Stimulated activated CD8-positive, alpha-beta memory T cell treated with anti-CD3 and anti-CD28 coated beads, Interleukin-4, amount 100 ng/mL, for 1 hour (primary cell): ENCODE measurements at places on chromosomes 11 and 22.

DNA sequence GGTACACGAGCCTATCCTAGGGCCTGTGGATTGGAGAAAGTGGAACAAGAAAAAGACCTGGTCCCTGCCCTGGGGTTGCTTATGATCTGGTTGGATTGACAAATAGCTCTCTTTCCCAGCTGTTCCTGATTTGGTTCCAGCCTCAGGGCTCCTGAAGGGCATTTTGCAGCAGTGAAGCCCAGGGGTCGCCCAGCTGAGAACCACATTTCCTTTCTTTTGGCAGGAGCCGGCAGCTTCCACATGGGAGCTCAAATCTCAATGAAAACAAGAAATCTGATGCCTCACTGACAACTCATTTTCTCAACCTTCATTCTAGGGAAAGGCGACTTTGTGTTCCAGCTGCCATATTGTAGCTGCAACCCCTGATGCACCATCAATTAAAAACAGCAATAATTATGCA lies 140.6 kb upstream of the CADM1 start:
- no peak for DNase-seq

DNA sequence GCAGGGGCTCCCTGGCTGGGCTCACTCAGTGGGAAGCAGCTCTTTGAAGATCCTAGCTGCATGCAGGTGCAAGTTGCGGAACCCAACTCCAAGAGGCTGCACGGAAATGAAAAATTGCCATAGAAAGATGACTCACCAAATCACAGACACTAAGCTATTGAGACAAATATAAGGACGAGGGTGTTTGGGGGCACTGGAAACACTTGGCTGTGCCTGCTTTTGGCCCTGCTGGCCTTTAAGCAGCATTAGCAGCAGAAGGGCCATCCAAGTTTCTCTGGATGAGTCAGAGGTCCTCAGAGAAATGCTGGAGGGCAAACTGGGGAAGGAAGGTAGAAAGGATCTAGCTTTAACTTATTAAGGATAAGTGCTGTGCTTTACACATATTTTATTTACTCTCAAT lies 282.3 kb downstream of the KIRREL3 start:
- DNase-seq = no peak

DNA sequence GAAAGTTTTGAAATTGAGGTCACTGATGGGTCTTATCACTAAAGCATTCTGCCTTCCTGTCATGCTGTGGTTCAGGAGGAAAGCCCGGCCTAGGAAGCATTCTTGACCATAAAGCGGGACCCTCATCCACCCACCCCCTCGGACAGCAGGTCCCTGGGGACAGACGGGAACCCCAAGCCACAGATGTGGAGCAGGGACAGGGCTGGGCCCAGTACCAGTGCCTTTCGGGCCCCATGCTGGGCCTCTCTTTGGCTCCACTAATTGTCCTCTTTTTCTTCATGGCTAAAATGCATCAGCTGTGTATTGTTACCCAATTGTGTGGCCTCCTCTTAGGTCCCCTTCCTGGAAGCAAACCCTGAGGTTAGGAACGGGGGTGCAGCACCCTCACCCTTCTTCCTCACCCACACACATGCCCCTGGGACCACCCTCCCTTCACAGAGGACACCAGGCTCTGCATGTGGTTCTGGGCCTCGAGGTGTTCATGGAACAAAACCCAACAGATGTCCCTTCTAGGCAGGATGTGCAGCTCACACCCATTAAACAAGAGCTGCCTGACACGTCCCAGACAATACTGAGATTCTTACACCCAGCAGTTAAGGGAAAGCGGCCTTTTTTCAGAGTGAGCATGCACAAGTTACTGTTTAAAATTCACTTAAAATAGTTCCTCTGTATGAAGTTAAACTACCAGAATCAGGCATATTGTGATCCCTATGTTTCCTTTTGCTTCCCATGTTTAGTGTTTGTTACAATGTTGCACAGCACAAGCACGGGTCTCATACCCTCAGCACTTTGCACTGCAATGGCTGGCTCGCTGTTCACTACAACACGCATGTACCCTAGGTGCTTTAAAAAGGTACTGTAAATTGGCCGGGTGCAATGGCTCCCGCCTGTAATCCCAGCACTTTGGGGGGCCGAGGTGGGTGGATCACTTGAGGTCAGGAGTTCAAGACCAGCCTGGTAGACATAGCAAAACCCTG lies 807.6 kb downstream of the BRD1 start:
- no peak for DNase-seq

DNA sequence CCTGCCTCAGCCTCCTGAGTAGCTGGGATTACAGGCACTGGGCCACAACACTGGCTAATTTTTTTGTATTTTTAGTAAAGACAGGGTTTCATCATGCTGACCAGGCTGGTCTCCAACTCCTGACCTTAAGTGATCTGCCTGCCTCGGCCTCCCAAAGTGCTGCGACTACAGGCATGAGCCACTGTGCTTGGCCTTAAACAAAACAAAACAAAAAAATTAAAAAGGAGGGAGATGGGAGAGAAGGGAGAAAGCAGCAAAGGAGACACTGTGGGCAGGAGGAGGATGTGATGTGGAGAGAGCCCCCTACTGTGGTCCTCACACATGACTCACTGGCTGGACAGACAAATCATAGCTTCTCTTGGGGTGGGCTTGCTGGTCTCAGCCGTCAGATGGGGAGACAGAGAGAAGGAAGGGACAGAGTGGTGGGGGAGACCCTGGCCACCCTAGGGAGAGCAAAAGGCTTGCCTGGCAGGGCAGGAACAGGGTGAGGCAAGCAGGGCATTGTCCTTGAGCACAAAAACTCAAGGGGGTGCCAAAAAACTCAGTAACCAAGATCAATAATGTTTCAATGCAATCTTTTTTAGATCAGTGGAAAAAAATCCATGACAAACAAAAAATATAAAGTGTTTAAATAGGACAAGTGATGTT lies 31.6 kb downstream of the TPST2 start:
- DNase-seq = no peak

DNA sequence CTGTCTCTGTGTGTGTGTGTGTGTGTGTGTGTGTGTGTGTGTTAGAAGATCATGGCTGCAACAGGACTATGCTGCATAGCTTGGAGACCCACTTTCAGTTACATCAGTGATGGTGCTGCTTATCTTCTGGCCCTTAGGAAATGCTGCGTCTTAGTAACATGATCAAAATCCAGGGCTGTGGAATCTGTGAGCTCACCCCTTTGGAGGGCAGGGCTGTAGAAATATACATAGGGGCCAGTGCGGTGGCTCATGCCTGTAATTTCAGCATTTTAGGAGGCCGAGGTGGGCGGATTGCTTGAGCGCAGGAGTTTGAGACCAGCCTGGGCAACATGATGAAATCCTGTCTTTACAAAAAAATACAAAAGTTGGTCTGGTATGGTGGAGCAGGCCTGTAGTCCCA lies 151.5 kb upstream of the RASSF10 start:
- DNase-seq = no peak

GRCh38 chr11:94583866-94584500 lies 16.8 kb downstream of the PIWIL4 start:
- no peak for DNase-seq

DNA sequence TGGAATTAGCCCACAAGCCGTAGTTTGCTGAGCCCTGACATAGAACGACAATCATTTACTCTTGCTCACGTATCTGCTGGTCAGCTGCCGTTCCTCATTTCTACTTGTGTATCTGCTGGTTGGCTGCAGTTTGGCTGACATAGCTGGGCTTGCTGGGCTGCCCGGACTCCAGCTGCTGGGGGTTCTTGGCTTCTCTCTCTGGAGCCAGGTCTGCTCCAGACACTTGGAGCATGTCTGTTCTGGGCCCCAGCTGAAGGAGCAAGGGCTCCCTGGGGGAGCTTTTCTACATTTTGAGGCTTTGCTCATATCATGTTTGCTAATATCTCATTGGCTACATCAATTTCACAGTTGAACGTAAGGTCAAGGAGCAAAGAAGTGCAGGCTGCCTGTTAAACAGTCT lies 47.3 kb downstream of the PRDM11 start:
- no peak for DNase-seq

GRCh38 chr11:27723687-27724086 lies 23.4 kb upstream of the BDNF start:
- DNase-seq = no peak

DNA sequence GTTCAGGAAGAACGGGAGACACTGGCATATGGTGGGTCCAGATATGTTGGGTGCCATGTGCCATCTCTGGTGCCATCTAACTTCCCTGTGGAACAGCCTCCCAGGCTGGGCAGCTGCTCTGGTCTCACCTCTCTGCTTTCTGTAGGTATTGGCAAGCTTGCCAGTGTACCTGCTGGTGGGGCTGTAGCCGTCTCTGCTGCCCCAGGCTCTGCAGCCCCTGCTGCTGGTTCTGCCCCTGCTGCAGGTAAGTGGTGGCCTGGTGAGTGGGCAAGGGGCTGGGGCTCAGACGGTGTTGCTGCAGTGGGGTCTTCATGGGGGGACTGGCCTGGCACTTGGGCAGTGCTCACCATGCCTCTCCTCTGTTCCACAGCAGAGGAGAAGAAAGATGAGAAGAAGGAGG lies 2.6 kb downstream of the RPLP2 start:
- no peak for DNase-seq

- DNase-seq = no peak
Measured at GRCh38 chr11:41018224-41018623, 441.2 kb downstream of the LRRC4C start.

DNA sequence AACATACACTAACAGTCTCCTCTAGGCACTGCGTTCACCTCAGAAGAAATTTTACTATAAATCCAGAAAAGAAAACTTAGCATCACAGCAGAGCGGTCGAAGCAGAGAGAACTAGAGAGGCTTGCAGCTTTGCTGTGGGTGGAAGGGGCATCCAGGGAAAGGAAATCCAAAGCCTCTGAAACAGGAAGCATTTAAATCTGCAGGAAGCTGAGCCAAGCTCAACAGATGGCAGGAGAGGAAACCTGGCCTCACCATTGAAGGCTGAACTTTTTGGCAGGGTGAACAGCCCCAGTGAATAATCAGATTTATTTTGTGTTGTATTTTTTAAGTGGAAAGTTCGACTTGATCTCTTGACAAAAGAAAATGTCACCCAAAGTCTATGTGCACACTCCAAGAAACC lies 858.1 kb downstream of the OPCML start:
- no peak for DNase-seq

GRCh38 chr11:86570020-86570419 lies 102.4 kb downstream of the ME3 start:
- DNase-seq = no peak

DNA sequence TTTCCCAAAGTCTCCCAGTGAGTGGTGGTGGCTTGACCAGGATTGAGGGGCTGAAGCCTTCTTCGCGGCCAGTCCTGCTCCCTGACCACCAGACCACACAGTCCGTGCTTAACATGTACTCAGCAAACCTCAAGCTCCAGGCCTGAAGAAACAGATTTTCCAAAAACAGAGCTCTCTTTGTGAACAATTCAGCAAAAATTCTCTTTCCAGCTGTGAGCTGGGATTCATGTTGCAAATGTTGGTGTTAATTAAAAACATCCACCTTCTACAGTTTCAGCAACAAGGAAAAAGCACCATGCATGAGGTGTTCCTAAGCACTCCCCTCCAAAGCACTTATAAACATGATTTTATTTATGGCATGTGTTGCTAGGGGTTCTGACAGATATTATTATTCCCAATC lies 129.5 kb downstream of the ETS1 start:
- no peak for DNase-seq

DNA sequence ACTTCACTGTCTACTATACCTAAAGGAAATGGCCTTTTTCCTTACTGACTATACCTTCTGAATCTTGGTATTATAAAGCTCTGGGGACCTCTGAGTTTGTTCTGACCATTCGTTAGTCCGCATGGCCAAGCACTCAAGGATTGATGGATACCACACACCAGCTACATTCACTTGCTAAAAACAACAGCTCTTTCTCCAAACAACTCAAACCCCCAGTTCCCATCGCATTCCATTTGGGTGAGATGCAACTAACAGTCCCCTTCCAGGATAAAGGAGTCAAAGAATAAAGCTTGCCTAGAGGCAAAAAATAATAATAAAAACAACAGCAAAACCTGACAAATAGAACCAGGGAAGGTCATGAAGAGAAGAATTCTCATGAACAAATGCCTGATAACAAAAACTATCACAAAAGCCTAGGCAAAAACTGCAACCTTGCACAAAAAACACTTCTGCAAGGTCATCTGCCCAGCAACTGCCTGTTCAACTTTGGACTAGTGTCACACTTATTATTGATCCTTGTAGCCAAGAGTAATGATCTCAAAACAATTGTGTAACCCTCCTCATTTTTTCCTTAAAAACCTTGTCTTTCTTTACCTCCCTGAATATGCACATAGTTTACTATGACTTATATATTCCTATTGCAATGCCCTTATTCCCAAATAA lies 139.0 kb upstream of the GUCY1A2 start:
- no peak for DNase-seq

- DNase-seq = no peak
Measured at GRCh38 chr11:34345991-34346480, 11.8 kb downstream of the ABTB2 start.

DNA sequence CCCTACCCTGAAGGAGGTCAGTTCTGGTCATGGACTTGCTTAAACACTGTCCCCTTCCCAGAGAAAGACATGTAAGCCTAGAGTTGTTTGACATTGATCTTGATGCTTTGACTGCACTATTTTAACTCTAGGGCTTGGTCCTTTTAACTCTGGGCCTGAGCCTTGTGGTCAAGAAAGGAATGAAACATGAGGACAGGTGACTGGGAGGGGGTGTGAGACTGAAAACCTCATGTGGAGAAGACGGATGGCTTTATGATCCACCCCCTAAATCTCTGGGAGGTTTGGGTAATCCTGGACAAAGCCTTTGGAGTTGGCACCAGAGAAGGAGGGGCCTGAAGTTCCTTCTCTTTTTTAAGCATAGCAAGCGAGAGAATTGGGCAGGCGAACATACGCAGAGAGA lies 17.5 kb downstream of the CHRDL2 start:
- no peak for DNase-seq

- DNase-seq = no peak
Measured at GRCh38 chr11:126136507-126136906, 73.8 kb upstream of the CDON start.

GRCh38 chr11:2731130-2732125 lies 31.6 kb upstream of the KCNQ1OT1 start:
- DNase-seq = no peak

DNA sequence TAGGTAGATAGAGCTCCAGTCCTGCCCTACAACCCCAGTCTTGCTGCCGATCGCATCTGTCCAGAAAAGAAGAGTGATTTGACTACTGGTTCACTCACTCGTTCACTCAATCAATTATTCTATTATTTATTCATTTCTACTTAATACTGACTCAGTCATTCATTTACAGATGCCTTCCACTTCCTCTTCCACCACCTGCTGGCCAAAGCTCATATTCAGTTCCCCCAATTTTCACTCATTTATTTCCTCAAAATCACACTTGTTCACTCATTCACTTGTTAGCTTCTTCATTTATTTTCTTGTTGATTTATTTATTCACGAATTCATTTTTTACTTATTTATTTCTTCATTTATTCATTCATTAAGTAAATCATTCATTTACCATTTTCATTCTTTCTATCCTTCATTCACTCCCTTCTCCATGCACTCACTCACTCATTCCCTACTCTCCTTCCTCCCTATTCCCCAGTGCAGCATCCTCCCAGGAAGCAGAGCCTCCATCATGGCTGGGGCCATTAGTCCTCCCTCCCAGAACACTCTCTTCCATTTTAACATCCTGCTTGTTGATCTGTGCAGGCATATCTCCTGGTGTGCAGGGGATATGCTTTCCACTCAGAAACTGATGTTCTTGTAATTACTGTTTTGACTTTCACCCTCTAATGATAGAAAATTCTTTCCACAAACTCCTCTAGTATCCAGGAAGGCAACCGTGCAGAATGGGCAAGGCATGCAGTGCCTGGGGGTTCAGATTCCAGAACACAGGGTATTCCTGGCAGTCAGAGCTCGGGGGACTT lies 281.0 kb downstream of the TENM4 start:
- no peak for DNase-seq

GRCh38 chr11:86575208-86575855 lies 97.1 kb downstream of the ME3 start:
- DNase-seq = no peak

- DNase-seq = peak; percentile 2
Measured at GRCh38 chr11:57903441-57904123, 120.1 kb upstream of the OR9Q1 start.
